ENCODE measurements at places on chromosomes 12 and 14.

DNA sequence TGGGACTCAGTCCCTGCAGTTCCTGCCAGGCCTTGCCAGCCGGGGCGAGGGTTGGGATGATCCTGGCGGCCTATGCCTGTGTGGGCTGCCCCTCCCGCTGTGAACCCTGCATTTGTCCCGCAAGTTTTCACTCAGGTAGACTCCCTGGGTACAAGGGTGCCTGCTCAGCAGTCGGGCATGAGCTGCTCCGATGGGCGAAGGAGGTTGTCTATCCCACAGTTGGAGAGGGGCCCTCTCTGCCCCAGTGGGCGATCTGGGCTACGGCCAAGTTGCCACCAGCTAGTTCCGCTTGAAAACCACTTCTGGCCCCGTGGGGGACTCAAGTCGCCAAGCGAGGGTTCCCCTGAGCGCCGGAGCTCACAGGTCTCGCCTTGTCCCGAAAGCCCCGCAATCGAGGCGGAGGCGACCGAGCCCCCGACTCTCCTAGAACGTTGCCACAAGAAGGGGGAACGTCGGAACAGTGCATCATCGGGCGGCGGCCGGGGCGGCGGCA, 365 bp upstream of the TPI1 start:
- DNase-seq, result peak; percentile 32

GRCh38 chr12:130706311-130706710, 9.8 kb downstream of the RIMBP2 start:
- DNase-seq, result no peak

GRCh38 chr12:6607751-6608591, 792 bp upstream of the CHD4 start:
- DNase-seq, result no peak

- DNase-seq, result no peak
These were observed 137.9 kb downstream of the SCARB1 start for GRCh38 chr12:124725597-124726237.

GRCh38 chr12:108752387-108752786, 21.1 kb upstream of the CORO1C start:
- DNase-seq, result no peak

DNA sequence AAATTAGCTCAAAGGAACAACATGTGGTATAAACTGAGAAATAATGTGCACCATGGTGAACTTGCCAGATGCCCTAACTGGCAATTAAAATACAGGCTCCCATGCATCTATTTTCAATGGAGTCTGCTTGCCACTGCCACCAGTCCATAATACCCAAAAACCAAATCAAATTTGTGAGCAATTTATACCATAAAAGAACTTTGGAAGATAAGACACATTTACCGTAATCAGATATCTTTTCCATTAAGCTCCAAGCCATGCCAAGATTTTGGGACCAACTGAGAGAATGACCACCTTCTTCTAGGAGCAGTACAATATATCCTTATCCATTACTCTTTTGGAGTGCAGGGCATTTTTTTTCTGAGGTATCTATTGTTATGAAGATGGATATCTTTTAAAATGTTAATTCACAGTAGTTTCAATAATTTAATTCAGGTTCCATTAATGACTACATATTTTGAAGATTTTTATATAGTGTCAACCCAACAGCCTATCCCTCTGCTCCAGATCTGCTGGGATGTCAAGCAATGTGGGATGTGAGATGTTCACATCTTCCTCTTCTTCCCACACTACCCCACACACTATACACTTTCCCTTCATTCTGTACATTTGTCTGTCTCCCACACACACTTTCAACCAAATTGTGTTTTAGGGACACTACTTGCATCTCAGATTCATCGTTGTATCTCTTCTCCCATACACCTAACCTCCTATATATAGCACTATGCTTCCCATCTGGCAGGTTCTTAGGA, 53.3 kb downstream of the KIF21A start:
- no peak for DNase-seq

DNA sequence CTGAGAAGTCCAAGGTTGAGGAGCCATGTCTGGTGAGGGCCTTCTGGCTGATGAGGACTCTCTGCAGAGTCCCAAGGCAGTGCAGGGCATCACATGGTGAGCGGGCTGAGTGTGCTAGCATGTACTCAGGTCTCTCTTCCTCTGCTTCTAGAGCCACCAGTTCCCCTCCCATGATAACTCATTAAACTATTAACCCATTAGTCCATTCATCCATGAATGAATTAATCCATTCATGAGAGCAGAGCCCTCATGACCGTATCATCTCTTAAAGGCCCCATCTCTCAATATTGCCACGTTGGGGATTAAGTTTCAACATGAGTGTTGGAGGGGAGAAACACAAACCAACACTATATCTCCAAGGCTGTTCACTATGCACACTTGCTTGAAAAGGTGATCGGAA, 83.7 kb downstream of the TMEM30B start:
- DNase-seq, result no peak

- no peak for DNase-seq
These were observed 96.1 kb upstream of the SLC16A7 start for GRCh38 chr12:59499774-59500173.

GRCh38 chr12:32353540-32353939, 45.8 kb upstream of the FGD4 start:
- no peak for DNase-seq

GRCh38 chr14:56805201-56805991, 4.9 kb downstream of the OTX2 start:
- DNase-seq, result peak; percentile 47

- DNase-seq, result no peak
These were observed 161.6 kb upstream of the PRMT8 start for GRCh38 chr12:3329361-3329760.

- DNase-seq, result no peak
These were observed 79.8 kb downstream of the PDE6H start for GRCh38 chr12:15052691-15053090.

DNA sequence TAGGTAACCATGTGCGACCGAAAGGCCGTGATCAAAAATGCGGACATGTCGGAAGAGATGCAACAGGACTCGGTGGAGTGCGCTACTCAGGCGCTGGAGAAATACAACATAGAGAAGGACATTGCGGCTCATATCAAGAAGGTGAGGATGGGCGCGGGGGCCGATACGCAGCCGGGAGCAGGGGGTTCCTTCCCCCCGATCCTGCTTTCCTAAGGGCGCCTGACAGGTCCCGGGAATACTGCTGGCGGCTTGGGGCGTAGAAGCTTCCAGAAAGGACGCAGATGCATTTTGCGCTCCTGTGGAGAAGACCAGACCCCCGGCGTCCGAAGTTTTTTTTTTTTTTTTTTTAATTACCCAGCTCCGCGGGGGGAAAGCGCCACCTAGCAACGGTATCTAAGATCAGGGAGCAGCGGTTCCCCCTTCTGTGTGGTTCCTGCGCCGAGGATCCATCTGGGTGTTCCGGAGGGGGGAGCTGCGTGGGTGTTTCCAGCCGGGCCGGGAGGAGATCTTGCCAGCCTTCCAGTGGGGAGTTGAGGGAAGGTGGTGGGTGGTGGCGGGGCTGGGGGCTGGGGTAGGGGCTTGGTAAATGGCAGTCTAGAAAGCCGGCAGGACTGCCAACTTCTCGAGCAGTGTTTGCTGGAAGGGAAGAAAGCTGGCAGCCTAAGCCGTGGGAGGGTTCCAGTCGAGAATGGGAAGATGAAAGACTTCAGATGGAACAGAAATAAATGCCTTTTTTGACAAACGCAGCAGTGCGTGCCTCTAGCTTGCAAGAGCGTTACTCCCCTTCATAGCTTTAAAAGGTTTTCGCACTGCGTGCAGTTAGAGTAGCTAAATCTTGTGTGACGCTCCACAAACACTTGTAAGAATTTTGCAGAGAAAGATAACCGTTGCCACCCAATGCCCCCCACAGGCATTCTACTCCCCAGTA, 764 bp downstream of the DYNLL1 start:
- peak; percentile 36 for DNase-seq

- no peak for DNase-seq
These were observed 307.3 kb upstream of the G2E3 start for GRCh38 chr14:30251557-30252100.

- DNase-seq, result no peak
These were observed 48.2 kb upstream of the ATP2B1 start for GRCh38 chr12:89756585-89757398.

- no peak for DNase-seq
These were observed 83.8 kb downstream of the PTPRB start for GRCh38 chr12:70553391-70553859.

DNA sequence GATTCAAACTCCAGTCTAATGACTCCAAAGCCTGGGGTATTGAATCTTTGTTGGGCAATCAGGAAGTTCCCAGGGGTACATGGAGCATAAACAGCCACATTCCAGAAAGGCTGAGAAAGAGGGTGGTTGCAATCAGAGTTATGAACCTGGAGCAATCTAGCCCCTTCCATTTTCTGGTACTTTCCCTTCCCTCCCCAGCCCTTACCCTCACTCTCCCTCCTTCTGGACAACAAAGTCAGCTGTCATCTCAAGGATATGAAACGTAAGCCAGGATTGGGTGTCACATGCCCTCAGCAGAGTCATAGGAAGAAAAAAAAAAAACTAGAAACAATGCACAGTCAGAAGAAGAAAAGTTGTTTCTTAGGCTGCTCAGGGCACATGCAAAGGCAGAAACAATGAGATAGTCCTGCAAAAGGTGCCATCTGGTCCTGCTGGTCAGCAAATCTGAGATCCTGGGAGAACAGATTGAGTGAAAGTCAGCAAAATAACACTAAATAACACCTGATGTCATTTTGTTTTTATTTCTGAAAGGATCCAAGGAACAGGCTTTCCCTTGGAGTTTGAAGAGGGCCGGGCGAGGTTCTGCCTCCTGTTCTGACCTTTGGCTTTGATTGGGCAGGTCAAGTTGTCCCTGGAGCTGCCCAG, 27.1 kb downstream of the TMEM229B start:
- no peak for DNase-seq

DNA sequence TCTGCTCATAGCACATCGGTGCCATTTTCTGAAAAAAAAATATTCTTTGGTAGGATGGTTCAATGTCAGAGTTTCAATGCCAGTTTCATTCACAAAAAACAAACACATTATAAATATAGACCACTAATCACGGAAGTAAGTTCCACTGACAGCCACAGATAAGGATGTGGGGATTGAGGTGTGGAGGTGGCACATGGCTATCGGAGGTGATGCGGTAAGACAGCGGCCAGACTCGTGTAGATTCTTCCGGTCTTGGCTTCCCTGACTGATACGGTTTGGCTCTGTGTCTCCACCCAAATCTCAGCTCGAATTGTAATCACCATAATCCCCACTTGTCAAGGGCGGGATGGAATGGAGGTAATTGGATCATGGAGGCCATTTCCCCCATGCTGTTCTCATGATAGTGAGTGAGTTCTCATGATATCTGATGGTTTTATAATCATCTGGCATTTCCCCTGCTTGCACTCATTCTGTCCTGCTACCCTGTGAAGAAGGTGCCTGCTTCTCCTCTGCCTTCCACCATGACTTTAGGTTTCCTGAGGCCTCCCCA, 693.4 kb downstream of the VRK1 start:
- no peak for DNase-seq

DNA sequence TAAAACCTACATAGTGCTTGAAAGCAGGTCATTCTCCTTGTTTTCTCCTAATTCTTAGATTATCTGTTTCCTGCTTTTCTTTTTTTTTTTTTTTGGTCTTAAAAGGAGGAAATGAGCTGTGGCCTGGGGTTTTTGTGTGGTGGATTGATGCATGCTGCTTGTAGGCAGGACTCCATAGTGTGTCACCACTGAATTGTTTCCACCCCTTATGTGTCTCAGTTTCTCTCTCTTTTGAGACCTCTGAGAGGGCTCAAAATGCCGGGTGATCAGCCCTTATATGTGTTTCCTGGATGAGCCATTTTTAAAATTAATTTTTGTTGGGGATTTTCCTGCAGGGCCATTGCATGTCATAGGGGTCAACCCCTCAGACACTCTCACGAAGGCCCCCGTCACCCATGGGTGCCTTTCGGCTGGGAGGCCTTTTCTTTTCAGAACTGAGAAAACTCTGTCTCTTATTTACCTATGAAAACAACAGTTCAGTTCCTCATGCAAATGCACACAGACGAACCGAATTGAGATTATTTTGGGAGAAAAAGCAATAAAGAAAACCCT, 32.0 kb upstream of the LRRK2 start:
- no peak for DNase-seq

DNA sequence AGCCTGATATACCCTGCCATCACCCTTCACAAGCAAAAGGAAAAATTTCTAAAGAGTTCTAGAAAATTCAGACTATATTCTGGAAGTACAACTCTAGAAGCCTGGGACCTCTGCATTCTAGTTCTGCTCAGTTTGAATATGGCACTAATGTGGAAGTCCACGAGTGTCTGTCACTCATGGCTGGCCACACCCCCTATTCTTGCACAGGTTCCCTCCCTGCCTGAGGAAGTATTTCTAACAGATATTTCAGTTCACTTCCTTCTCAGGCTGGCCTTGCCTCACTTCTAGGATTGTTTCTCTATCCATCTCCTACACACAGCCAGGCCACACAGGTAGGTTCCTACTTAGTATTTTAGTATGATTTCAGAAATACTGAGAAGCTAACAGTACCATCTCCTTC, 67.4 kb downstream of the PHLDA1 start:
- no peak for DNase-seq

- DNase-seq, result no peak
These were observed 326.8 kb upstream of the RTL1 start for GRCh38 chr14:101230161-101230850.

- no peak for DNase-seq
These were observed 19.3 kb upstream of the CDKN3 start for GRCh38 chr14:54377501-54377900.

GRCh38 chr14:64654246-64654900, 49.9 kb upstream of the PLEKHG3 start:
- no peak for DNase-seq

DNA sequence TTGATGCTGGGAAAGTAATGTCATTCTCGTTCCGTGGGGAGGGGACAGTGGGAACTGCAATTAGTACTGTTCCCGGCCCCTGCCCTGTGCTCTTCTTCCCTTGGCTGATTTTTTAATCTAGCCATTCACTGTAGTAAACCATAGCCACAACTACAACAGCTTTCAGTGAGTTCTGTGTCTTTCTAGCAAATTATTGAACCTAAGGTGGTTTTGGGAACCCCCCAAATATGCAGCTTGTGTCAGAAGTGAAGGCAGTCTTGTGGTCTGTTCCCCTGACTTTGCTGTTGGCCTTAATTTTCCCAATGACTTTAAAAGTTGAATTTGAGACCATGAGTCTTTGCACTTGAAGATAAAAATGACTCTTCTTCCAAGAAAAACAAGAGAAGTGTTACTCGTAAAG, 114.3 kb upstream of the ETV6 start:
- no peak for DNase-seq
